Mesenteric fat pad (tissue), 1 donor: ENCODE measurements at places on chromosomes 6 and 20. TPM values are rescaled to one million over a fixed set of nuclear protein-coding genes. Genes with fewer than 3 reads are reported as not detected.

- no peak for DNase-seq
These were observed 14.3 kb upstream of the FOXP4 start for GRCh38 chr6:41531591-41532582.

RIPPLY2 gene
- total RNA-seq = not detected

ZBP1 gene
- 0.26 TPM for total RNA-seq

DNA sequence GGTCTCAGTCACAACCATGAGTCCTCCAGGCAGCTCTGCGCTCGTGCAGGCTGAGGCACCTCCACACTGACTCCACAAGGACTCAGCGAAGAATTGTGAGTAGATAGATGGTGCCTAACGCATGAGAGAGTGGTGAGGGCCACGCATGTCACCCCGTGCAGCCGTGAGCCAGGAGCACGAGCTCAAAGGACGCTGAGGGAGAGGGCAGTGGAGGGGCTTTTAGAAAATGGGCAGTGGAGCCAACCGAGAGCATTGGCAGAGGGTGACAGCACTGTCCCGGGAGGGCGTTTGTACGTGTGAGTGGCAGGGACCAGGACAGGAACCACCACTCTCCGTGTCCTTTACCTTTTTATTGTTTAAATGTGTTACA is 105.6 kb downstream of the PSMB1 start:
- peak; percentile 39 for DNase-seq

BMP6 gene
- 12.7 TPM for total RNA-seq

DNA sequence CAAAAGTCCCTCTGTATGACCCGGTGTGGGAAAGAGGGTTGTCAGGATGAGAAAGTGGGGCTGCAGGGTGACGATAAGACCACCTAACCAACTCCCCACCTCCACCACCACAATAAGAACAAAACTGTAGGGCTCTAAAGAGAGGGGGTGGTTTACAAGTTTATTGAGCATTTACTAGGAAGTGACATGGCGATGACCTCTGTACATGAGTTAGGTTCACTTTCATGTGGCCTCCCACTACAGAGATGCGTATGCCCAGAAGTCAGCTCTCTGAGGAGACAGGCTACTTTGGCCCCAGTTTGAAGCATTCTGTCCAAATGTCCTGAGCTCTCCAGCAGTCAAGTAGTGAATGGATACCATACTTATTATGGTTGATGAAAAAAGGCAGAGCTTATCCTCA is 28.7 kb upstream of the PI16 start:
- DNase-seq = no peak

GRCh38 chr6:129708496-129709195 is 1.3 kb downstream of the ARHGAP18 start:
- DNase-seq = no peak
